ENCODE measurements at places on chromosomes 2 and 18.
A peak's percentile ranks its signal among the peaks of the same experiment; 100 is the strongest.

GRCh38 chr2:1702186-1702565 is 42.1 kb downstream of the PXDN start:
- no peak for DNase-seq

DNA sequence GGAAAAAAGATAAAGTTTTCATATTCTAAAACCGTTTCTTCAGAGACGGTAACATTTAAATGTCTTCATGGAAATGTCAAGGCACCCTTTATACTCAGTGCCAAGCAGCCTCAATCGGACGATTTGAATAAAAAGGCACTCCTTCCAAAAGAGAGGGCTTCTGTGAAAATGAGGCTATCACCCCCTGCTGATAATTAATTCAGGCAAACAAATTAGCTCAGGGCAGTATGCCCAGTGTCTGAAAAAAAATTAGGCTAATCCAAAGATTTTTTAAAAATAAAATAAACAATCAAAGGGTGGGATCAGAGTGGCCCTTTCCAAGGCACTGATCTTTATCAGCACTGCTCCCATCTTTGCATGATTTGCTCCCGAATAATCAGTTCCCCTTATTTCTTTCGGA is 151.0 kb upstream of the PID1 start:
- DNase-seq: no peak

DNA sequence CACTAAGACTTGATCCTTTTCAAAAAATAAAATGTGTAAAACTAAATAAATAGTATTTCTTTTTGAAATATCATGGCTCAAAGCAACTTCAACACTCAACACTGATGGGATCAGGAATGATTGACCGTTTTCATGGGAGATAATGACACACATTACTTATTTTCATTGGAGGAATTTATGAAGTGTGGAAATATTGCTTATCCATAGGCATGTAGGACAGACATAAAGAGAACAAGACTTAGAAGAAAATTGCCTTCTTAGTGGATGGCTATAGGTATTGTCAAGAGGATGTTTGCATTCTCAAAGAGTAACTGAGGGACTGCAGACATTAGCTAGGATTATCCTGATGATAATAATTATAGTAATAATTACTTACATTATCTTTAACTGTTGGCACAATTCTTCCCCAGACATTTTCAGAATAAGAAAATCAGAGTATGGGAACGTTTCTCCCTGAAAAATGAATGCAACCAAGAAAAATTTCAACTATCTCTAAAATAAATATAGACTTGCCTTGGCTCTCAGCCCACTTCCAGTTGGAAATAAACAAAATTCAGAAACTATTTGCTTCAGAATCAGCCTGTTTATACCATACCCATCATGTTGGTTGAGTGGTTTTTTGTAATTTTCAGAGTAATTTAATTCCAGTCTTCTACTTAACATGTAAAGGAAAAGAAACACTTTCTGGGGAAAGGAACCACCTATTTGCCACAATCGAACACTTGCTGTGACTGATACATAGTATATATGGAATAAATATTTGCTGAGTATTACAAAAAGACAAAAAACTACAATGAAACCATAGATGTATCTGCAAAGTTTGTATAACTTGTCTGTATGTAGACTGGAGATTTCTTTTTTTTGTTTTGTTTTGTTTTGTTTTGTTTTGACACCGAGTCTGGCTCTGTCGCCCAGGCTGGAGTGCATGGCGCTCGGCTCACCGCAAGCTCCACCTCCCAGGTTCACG is 165.7 kb downstream of the TMX3 start:
- DNase-seq: no peak

GRCh38 chr2:176261136-176261535 is 8.1 kb upstream of the MTX2 start:
- no peak for DNase-seq

- no peak for DNase-seq
Measured at GRCh38 chr2:186042207-186043028, 303.8 kb downstream of the FSIP2 start.

DNA sequence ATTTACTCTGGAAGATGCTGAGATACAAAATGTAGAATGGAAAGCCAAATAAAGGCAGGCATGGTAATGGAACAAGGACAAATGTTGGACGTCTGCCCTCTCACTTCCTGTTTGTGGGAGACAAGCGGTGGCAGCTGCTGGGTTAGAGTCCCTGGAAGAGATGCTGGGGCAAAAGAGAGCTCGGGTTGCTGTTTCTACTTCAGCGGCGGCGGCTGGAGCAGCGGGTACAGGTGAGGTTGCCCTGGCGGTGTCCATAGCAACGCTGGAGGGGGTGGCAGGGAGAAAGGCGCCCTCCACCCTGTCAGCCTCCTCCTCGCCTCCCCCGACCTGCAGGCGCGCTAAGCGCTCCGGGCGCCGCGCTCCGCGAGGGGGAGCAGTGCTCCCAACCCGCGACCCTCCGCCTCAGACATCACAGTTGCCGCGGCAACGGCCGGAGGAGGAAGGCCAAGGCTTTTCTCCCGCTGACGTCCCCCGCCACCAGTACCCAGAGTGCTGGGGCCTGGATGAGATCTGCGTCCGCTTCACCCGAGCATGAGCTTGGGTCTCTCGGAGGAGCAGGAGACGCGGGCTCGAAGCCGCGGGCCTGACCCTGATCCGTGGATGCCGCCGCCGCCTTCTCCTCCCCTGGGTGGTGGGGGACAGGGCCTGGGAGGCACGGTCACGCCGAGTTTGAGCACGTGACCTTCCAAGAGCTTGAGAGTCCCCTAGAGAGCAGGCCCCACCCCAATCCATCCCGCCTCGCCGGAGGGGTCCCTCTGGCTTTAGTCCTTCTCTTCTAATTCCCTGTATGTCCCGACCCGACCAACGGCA is 65.6 kb downstream of the NOL4 start:
- peak; percentile 96 for DNase-seq

DNA sequence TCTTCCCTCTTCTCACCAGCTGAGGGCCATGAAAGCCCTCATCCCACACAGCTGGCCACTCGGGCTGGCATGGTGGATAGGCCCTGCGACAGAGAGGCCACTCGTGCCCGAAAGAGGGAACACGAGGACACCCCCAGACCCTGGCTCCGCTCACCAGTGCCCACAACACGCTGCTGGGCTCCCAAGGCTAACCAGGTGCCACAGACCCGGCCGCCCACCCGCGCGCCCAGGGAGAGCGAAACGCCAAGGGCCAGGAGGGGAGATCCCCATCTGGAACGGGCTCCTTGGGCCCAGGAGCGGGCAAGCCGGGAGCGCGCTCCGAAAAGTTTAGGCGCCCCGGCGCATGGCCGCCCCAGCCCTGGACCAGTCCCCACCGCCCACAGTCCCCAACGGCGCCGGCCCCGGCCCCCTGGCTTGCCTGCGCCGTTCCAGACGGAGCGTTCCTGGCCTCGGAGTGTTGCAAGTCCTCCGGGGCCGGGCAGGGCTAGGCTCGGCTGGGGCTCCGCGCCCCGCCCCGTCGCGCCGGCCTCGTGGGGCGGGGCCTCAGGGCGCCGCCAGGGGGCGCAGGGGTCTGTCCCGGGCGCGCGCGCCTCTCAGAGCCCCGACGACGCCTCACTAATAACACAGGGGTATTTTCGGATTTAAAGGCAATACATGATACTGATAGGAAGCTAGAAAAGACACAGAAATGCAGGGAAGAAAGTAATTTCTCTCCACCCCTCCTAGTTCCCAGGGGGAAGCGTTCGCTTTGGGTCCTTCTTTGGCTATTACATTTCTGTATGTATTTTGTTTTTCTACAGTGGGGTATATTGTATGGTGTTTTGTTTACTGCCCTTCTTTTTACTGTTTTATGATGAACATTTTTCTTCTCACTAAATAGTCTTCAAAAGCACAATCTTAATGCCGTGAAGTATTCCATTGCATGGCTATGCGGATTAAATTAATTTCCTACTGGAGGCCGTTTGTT is at the start of gene TMBIM1:
TMBIM1 (minus strand) TSS at position 456 of the 967 bp plus-strand sequence. CDS start 10,362 bp downstream, outside the sequence.
- DNase-seq: no peak

- peak; percentile 14 for DNase-seq
Measured at GRCh38 chr2:212709280-212709679, 170.7 kb upstream of the ERBB4 start.

DNA sequence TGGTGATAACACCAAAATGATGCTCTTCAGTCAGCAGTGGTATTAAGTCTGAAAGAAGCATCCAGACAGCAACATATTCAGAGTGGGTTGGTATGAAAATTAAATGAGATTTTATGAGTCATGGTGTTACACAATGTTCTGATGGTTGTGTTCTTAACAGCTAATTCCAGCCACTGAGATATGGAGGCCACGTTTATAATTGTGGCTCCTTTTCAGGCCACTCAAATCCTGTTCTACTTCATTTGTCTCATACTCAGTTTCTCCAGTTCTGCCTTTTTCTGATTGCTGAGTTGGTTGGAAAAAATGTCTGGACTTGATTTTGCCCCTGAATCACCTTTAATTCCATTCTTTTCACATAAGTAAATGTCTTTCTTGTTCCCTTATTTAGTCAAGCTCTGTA is 162.7 kb upstream of the COL3A1 start:
- no peak for DNase-seq

DNA sequence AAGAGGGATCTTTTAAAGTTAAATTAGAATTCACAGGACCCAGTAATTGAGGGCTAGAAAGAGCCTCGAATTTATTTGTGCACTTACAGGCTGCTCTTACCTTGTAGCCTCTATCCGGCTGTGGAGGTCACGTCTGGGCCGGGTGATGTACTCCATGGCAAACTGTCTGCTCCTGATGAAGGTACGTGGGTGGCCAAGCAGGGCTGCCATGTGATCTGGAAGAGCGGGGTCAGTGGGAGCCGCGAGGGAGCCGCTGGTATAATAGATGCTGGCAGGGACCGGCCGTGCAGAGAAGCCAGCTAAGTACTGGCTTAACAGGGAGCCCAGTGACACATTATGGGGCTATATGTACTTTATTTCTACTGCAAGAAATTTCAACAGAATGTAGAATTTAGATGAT is 59.2 kb downstream of the ADI1 start:
- no peak for DNase-seq

GRCh38 chr2:168210895-168211570 is 36.4 kb downstream of the STK39 start:
- DNase-seq: no peak

GRCh38 chr2:189639007-189639609 is 22.2 kb upstream of the ASNSD1 start:
- no peak for DNase-seq

- DNase-seq: peak; percentile 36
Measured at GRCh38 chr2:186256540-186256939, 229.5 kb upstream of the ZC3H15 start.

GRCh38 chr2:65373365-65373918 is 59.0 kb downstream of the SPRED2 start:
- DNase-seq: no peak

DNA sequence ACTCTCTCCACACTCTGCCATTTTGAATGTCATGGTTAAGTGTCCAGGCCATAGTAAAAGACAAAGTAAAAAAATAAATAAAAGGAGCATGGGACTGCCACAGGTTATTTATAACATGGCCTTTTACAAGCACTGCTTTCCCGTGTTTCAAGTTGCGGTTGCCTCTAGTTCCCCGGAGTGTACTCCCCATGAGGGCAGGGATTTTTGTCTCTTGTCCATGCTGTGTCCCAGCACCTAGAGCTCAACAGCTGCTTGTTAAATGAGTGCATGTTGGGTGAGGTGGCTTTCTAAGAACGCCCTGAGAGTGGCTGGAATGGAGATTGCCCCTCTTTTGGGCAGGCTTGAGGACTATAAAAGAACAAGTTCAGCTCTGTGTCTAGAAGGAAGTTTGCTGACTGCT is 8.4 kb downstream of the CAVIN2 start:
- DNase-seq: no peak

- DNase-seq: no peak
Measured at GRCh38 chr18:44884431-44884830, 203.7 kb downstream of the SETBP1 start.

DNA sequence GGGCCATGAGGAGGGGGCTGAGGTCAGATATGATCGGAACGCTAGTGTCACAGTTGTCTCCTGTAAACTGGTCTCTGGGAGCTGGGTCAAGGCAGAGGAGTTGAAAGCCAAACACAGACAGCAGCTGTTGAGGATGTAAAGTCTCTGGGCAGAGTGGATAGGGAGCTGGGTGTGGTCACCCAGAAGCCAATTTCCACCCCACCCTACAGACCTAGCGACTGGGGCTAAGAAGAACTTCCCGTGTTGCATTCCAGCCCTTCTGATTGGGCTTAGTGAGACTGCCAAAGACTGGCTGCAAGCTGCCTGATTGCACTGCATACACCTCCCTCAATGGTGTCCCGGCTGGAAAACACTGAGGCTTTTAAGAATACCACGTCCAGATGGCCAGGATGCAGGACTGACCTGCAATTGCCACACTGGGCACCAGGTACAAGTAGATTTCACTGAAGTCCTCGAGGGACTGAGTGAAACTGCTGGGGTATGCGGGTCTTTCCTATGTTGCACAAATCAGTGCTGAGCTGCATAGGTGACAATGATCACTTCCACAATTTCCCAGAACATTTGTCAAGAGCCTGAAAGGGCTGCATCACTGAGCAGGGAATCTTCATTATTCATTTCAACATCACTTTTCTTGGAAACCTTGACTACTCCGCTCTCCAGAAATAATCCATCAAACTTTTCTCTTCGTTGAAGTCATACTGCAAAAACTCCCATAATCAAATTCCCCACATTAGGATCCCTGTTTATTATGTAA is 43.1 kb upstream of the EML4 start:
- no peak for DNase-seq

All from NCI-H345 (cell line).